ENCODE measurements at places on chromosomes 5 and 9.
A peak's percentile ranks its signal among the peaks of the same experiment; 100 is the strongest.

GRCh38 chr9:82363198-82363597 is 374.6 kb downstream of the SPATA31D1 start:
- no peak for DNase-seq

- no peak for DNase-seq
Measured at GRCh38 chr9:114386361-114386885, 1.4 kb downstream of the AKNA start.

GRCh38 chr5:125870256-125870655 is 553.0 kb upstream of the GRAMD2B start:
- no peak for DNase-seq

- DNase-seq: no peak
Measured at GRCh38 chr5:139642891-139643871, 5.0 kb upstream of the CXXC5 start.

GRCh38 chr5:178839319-178839704 is 20.4 kb upstream of the ZNF354B start:
- DNase-seq: peak; percentile 11

DNA sequence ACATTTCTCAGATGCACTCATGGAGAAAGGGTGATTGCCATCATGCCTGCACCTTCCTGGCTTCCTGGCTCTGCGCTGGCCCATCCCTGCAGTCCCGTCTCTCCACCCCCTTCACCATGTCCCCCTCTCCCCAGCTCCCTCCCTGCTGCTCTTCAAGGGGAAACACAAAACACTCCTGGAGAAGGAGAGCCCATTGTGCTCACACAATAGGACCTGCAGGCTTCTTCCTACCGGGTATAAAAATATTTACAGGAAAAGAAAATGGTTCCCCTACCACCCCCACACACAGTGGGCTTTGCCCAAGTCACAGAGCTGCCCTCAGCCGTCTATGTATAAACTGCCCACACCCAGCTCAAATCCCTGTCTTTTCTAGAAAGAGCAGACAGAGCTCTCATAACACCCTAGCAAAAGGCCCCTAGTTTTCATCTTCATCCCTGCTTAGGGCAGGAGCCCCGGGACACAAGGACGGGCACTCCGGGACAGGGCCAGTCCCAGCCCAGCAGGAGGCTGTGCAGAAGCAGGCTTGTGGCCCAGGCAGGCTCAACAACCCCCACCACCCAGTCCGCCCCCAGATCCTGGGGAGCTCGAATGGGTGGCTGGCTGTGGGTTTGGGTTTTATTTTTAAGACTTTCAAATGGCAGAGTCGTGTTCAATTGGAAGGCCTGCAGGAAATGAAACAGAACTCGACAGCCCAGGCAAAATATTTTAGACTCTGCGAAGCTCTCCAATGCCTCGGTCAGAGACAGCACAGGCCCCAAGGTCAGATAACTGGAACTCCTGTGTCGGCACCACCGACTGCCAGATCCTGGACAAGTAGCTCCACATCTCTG is 77.3 kb downstream of the LRSAM1 start:
- DNase-seq: no peak

DNA sequence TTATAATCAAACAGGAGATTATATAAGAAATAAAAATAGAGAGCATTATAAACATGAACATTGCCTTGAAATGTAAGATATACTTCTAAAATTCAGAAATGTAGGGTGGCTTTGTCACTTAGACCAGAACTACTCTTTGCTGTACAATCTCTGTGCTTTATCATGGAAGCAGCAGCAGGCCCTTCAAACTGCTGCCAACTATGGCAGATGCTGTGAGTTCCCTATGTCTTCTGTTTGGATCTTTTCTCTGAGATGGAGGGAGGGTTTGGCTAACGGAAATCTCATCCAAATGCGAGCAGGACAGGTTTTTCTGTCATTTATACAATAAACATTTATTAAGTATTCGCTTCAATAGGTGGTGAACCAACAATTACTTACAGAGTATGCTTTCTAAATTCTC is 34.8 kb upstream of the RICTOR start:
- no peak for DNase-seq

DNA sequence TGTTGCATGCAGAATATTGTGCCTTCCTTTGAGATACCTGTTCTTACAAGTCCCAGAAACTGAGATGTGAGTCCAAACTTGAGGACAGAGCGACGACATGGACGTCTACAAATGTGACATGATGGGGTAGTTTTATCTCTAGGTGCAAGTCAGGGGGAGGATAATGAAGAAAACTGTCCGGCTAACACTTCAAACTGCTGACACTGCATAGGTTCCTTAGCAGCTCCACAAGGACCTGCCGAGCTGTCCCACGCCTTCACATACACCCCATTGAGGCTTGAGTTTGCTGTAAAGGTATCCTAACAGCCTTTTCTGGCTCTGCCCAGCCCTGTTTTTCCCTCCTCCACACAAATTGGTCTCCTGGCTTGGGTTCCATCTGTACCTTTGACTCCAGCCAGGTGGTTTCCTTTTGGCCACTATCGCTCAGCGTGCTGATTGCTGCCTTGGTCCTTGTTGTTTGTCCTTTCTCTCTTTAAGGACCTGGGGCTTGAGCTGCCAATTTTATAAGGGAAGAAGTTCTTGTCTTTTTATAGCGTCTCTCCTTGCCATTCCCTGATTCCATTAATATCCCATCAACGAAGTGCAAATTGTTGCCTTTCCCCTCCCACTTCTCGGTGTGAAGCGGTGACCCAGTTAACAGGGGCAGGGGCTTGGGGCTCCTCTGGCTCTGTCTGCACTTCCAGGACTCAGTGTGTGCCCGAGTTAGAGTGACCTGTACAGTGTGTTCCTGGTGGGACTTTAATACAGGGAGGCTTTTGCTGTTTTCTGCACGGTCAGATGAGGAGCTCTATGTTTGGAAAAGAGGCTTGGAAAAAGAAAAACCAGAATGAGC is 100.3 kb downstream of the PCSK1 start:
- DNase-seq: no peak

- DNase-seq: no peak
Measured at GRCh38 chr5:136781464-136781863, 416.1 kb upstream of the TRPC7 start.

GRCh38 chr5:67310169-67310568 is 113.6 kb upstream of the CD180 start:
- no peak for DNase-seq

DNA sequence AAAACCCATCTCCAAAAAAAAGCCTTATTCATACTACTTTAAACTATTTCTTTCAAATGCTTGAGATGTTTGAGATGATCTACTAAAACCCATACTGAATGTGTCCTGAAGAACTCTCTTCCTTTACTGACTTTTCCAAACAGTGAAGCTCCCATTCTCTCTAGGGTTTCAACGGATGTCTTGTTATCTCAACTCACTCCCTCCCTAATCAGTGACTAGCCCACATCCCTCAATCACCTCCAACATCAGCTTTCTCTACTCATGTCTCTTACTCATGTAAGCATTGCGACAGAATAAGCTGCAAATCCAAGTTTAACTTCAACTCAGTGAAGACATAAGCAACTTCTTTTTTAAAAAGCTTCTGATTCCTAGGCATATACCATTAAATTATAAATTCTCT is 42.1 kb downstream of the WDR41 start:
- no peak for DNase-seq

DNA sequence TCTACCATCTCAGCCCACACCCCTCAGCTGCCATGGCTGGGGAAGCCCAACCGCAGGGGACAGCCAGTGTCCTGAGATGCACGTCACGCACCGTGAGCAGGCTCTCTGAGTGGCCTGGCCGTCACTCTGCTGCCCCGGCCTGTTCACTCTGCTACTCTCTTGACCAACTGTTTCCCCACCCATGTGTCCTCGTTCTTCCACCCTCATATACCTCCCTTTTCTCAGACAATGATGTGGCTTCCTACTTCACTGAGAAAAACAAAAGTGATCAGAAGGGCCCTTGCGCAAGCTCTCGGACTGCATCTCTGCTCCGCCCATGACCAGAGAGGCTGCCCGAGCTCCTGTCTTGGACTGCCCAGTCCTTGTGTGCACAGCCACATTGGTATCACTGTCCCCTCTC is 47.6 kb downstream of the OTULIN start:
- no peak for DNase-seq

DNA sequence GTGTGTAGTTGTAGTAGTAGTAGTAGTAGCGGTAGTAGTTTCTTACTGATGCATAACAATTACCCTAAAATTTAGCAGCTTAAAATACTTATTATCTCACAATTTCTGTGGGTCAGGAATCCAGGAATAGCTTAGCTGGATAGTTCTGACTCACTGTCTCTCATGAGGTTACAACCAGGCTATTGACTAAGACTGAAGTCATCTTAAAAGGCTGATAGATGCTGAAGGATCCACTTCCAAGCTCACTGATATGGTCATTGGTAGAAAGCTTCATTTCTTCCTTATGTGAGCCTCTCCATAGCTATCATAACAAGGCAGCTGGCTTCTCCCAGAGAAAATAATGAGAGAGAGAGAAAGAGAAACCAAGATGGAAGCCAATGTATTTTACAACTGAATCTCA is 147.5 kb upstream of the FBXL17 start:
- DNase-seq: no peak

DNA sequence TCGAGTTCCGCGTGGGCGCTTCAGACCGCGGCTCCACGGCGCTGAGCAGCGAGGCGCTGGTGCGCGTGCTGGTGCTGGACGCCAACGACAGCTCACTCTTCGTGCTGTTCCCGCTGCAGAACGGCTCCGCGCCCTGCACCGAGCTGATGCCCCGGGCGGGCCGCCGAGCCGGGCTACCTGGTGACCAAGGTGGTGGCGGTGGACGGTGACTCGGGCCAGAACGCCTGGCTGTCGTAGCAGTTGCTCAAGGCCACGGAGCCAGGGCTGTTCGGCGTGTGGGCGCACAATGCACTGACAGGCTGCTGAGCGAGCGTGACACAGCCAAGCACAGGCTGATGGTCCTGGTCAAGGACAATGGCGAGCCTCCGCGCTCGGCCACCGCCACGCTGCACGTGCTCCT is 3.7 kb upstream of the PCDHB15 start:
- DNase-seq: no peak

DNA sequence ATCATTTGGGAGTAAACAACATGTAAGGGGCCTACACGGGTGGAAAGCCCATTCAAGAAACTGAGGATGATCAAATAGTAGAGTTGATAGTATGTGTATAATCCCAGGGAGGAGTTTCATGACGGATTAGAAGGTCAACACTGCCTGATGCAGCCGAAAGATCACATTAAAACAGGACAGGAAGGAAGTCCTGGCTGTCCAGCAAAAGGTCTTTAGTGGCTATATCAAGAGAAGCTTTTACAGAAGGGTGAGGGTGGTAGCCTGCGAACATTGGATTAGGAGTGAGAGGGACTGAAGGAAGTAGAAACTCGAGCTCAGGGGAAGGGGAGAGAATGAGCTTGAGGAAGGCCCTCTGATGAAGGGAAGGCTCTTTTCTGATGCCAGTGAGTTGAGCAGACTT is 36.0 kb downstream of the DOCK8 start:
- DNase-seq: no peak

DNA sequence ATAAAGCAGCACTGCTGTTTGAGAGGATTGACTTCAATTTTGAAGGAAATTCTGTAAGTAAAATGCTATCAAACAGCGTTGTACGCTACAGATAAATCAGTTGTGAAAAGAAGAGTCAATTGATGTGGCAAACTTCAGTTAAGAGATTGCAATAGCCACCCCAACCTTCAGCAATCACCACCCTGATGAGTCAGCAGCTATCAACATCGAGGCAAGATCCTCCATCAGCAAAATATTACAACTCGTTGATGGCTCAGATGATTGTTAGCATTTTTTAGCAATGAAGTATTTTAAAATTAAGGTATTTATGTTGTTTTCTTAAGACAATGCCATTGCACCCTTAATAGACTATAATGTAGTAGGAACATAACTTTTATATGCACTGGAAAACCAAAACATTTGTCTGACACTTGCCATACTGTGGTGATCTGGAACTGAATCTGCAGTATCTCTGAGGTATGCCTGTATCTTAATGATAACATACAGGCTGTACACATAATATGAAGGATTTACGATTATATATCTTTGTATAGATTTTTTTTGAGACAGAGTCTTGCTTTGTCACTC is 47.5 kb downstream of the VPS13A start:
- DNase-seq: no peak

GRCh38 chr5:180034564-180034963 is 37.0 kb downstream of the RNF130 start:
- DNase-seq: no peak

DNA sequence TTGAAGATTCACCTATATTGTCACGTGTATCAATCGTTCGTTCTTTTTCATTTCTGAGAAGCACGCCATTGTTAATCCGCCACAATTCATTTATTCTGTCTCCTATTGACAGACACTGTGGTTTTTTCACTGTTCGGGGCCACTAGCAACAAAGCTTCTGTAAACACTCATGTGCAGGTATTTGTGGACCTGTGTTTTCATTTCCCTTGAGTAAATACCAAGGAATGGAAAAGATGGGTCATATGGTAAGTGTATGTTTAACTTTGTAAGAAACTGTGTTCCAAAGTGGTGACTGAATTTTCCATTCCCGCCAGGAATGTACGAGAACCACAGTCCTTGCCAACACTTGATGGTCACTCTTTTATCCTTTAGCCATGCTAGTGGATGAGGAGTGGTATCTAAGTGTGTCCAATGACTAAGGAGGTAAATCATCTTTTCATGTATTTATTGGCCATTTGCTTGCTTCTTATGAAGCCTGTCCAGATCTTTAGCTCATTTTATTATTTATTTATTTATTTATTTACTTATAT is 10.7 kb downstream of the ABO start:
- no peak for DNase-seq

- DNase-seq: no peak
Measured at GRCh38 chr9:84857211-84857610, 187.7 kb downstream of the NTRK2 start.

GRCh38 chr9:94908011-94908563 is 181.6 kb downstream of the AOPEP start:
- no peak for DNase-seq

DNA sequence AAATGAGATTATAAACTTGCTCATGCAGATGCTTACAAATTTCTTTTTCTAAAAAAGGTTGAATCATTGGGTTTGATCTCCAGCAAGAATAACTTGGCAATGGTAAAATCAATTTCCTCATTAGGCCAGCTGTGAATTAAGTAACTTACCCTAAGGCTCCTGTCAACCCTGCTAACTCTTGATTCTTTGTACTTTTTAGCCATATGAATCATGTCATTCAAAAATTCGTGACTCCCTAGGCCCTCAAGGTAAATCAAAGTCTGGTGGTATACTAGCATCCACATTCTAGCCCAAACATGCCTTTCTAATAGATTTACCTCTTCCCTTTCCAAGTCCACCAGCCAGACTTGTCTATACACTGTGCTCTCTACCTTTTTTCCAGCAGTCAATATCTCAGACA is 420.8 kb upstream of the BRINP1 start:
- DNase-seq: no peak

- DNase-seq: no peak
Measured at GRCh38 chr9:25724424-25724823, 46.2 kb upstream of the TUSC1 start.

GRCh38 chr9:4630836-4631235 is 31.3 kb upstream of the PLPP6 start:
- no peak for DNase-seq

DNA sequence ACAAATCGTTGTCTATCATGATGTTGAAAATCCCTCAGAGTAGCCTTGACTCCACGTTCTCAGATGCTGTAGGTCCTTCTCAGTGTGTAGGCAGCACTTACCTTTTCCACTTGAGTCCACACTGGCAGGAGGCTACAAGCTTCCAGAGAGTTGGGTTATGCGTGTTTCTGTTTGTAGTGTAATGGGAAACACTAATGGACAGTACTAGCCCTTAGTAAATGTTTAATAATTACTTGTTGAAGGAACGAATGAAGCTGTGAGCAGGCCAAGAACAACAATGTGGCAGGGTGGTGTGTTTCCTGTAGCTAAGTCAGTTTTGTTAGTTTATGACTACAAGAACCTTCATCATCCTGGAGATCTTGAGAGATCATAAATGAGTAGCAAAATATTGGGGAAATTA is 83.5 kb downstream of the ARHGAP26 start:
- DNase-seq: no peak

Measured in activated CD4-positive, alpha-beta T cell treated with anti-CD3 and anti-CD28 coated beads, Interleukin-2, Interleukin-4, amounts not matched to agents 100 ng/mL and 50 ng/mL, durations not matched to agents 16 hours and 8 hours (primary cell).